ENCODE measurements at places on chromosomes 11 and 22.

- DNase-seq = no peak
These were observed 642 bp upstream of the C11orf58 start for GRCh38 chr11:16737818-16738192.

DNA sequence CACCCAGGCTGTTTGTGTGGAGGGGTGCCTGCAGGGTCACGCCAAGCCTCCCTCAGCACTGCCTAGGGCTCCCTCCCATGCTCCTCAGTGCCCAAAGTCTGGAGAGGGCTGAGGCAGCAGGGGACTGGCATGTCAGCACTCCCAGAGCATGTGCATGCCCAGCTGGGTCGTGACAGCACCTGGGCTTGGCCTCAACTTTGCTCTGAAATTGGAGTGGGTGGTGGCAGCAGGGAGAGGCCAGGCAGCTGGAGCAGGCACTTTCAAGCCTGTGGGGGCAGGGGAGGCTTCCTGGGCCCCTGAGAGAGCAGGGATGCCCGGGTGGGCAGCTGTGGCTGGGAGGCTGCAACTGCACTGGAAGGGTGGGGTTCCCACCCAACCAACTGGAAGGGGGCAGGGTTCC, 35.6 kb upstream of the DDX10 start:
- DNase-seq = no peak

GRCh38 chr11:36485298-36486002, 24.6 kb downstream of the TRAF6 start:
- DNase-seq = no peak

- no peak for DNase-seq
These were observed 68.3 kb downstream of the PLEKHA7 start for GRCh38 chr11:16945671-16946469.

GRCh38 chr22:27399161-27399560, 402.4 kb downstream of the MN1 start:
- DNase-seq = no peak

- DNase-seq = no peak
These were observed 167.8 kb upstream of the POU2AF2 start for GRCh38 chr11:111077530-111078322.

GRCh38 chr11:6637871-6638270, 17.7 kb downstream of the DCHS1 start:
- no peak for DNase-seq

- no peak for DNase-seq
These were observed 125.3 kb downstream of the VPREB1 start for GRCh38 chr22:22369964-22370270.

DNA sequence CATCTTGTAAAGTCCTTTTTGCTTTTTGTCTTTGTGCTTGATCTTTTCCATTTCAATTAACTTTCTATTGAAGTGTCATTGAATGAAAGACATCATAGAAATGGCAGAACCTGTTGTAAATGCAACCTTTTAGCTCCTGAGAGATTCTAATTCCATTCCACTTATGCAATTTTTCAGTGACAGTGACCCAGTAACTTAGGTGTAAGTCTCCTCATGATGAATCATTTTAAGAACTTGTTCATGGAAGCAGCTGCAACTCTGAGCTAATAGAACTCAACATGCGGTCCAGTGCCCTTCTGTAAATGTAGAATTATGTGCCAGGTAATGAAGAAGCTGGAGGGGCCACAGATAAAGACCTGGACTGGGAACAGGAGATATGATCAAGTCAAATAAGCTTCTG, 398.3 kb upstream of the SYN3 start:
- DNase-seq = no peak

- DNase-seq = no peak
These were observed 4.3 kb downstream of the TP53AIP1 start for GRCh38 chr11:128938156-128938885.

DNA sequence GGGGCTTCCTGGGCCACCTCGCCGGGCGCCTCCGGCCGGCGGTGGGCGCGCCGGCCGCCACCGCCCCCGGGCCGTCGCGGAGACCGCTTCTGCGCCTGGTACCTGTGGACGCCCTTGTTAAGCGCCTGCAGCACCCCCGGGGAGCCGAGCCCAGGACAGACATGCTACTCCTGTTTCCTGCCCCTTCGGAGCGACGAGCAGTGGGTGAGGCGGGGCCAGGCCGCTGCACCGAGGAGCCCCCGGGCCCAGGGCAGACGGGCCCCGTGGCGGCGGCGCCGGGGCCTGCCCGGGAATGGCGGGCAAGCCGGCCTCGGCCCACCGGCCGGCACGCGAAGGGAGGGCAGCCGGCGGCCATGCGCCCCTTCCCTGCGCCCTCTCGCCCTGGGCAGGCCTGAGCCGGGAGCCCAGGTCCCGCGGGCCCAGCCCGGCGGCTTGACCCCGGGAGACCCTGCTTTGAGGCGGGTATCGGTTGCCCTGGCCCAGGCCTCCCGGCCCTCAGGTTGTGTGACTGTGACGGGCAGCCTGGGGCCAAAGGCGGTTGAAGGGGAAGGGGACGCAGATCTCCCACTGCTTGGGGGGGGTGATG, 789 bp upstream of the KDM2A start:
- peak; percentile 44 for DNase-seq

- DNase-seq = no peak
These were observed 687.9 kb downstream of the NTM start for GRCh38 chr11:132058211-132058772.

DNA sequence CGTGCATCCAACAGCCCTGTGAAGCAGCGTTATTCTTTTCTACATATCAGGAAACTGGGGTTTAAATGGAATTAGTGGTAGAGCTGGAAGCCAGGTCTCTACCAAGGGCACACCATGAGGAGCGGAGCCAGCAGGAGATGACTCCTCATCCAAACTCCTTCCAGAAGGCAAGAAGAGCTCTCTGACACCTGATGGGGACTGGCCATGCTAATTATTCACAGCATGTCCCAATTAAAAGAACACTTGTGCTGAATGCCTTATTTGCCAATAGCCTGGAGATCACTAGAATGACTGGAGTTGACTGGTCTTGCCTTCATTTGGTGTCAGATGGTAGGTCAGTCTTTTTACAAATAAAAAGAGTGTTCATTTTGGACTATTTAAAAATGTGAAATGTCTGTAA, 32.9 kb upstream of the SLN start:
- DNase-seq = no peak

DNA sequence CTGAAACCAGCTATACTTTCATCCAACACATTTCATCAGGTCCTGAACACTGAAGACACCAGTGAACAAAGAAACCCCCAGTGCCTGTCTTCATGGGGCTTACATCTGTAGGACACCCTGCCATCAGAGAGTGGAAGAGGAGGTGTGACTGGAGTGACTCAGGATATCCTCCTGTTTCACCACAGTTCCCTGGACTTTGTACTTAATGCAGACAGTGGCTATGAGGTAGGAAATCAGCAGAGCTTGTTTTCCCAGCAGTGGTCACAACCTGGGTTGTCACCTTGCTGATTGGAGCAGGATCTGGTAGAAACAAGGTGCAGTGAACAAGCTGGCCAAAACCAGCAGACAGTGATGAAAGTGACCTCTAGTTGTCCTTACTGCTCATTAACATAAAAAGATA, 128.8 kb downstream of the KIRREL3 start:
- DNase-seq = no peak

DNA sequence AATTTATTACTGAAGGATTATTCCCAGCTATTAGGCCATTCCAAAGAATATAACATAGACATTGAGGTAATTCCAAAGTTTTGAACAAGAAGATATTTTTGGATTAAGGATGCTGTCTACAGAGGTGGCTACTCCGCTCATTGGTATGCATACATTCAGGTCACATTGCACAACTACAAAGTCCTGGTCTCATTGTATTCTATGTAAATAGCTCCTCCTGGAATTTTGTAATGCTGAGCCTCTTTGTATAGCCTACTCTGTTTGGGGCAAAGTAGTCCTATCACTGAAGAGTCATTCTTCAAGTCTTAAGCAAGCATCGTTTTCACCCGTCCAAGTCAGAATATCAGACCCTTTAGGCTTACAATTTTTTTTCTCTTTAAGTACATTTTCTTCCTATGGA, 142.4 kb downstream of the KIF18A start:
- no peak for DNase-seq

DNA sequence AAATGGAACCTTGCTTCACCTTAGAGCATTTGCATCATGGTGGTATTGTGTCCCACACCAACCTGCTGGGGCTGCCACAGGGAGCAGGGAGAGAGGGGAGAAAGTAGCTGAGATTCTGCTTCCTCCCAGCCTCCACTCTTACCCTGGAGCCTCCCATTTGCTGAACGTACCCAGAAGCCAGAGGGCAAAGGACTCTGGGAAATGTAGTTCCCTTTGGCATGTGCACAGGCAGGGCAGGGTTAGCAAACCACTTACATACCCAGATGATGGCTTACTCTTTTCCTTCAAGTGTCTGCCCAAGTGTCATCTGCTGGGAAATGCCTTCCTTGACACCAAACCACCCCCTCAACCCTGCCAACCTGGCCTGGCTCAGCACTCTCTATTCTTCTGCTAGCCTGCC, 16.9 kb downstream of the SMIM38 start:
- DNase-seq = no peak

DNA sequence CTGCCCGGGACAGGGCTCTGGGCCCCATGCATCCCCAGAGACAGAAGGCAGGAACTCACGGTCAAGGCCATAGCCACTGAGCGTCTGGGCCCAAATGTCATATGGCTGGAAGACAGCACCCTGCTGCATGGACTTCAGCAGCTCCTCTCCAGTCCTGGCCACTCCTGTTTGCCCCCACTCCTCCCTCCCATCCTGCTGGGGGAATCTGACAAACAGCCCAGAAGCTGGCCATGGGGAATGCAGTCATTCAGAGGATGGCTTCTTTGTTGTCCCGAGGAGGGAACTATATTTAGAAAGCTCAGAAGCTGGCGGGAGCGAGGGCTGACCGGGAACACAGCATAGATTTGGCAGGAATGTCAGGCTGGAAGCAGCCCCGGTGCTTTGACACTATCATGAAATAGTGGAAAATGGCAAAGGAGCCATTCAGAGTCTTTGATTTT, 35.0 kb downstream of the DKK3 start:
- DNase-seq = no peak

DNA sequence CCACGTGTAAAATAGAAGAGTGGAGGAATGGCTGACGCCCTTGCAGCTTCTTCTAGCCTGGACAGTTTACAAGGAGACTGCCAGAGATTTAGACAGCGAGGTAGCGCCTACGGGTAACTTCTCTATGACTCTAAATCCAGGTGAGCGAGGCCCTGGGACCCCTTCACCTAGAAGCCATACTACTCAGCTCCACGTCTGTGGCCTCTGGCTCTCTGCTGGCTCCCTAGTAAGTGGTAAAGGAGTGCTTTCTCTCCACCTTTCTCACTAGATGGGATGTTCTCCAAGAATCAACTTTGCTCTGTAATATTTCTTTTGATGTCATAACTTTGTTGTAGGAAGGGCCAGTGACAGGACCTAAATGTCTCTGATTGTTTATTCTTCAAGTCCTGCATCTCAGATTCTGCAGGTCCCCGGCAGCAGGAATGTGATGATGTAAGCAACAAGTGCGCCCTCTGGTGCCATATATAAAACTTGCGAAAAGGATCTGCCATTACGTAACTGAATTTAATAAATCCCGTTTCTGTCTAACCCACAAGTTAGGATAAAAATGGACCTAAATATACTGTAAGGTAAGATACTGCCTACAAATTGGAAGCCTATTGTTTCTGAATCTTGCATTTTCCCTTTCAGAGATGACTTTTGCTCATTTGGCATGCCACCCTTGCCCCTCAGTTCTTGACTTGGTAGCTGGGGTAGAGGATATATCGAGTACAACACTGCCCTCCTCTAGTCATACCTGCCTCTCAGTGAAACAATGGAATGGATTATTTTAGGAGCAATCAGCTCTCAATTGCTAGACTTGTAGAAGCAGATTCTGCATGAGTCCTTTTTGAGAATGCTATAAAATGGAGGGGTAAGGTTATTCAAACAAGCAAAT, 11.0 kb upstream of the PTPN5 start:
- DNase-seq = no peak
